ENCODE measurements at places on chromosomes 11 and 22.
A peak's percentile ranks its signal among the peaks of the same experiment; 100 is the strongest.

GRCh38 chr11:20670932-20671403 is 1.6 kb downstream of the NELL1 start:
- DNase-seq = no peak

DNA sequence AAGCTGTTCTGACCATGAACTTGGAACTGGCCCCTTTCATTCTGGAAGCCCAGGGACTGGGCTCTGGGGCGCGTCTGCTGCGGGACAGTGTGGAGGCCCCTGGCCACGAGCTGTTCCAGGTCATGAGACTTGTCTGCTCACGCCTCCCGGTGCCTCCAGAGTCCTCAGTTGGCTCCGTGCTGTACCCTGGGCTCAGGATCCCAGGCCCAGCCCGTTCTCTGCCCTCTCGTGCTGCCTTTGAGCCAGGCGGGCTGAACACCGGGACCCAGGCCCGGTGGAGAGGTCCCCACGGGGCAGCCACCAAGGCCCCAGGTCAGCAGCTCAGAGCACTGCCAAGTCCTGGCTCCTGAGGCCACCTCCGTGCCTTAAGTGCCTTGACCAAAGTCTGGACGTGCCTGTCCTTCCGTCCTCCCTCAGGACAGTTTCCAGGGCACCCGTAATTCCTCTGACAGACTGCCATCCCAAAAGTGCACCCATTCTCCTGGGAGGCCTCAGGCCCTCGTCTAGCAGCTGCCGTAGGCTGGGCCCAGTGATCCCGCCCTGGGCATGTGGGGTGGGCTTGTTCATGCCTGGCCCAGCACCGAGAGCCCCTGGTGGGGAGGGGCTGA is 36.3 kb upstream of the PPARA start:
- DNase-seq = no peak

- DNase-seq = no peak
Observed at GRCh38 chr11:96470521-96470920, 80.7 kb downstream of the JRKL start.

GRCh38 chr11:7673724-7674434 is 579 bp upstream of the CYB5R2 start:
- DNase-seq = no peak

DNA sequence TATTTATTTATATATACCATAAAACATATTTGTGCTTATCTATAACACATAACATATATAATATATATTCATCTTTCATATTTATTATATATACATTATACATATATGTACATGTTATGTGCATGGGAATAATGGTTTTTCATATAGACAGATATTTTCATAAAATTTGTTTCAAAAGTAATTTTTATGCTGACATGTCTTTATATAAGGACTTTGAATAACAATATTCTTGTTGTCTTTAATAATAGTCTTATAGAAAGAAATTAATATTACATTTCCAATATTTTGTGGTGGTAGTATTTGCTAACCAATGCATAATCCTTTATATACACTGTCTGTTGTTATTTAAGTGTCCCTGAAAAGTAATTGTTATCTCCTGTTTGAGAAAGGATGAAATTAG is 49.6 kb downstream of the GRM5 start:
- DNase-seq = no peak

- DNase-seq = no peak
Observed at GRCh38 chr11:17145972-17146371, 61.8 kb downstream of the PIK3C2A start.

- DNase-seq = no peak
Observed at GRCh38 chr11:121241343-121242211, 51.0 kb upstream of the SC5D start.

DNA sequence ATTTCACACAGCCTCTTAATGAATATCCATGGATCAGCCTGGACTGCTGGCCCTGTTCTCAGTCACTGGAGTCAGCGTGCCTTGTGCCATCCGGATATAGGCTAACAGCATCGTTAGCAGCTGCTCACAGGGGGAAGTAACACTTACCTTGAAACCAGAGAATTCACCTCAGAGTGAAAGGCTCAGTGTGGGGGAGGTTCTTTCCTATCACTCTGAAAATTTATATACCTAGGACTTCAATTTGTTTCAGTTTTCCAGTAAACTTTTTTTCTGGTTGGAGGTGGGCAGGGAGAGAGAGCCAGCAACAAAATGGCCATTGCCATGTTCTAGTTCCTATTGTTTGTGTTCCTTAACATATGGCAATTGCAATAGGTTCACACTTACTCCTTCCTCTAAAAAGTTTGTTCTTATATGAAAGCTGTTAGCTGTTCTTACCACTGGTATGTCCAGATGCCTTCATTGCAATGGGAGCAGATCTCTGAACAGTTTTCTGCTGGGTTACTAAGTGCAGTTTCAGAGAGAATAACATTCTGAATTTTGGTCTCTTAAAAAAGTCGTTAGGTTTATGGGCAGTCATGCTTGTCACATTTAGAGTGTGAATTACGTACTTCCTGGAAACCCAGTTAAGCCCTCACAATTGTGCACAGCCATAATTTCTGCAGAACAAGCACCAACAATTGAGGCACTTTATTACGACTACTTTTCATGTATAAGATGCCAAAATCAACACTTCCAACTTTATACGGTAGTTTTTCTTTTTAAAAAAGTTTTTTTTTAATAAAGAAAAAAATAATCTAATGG is 247.6 kb downstream of the CADM1 start:
- peak; percentile 1 for DNase-seq

DNA sequence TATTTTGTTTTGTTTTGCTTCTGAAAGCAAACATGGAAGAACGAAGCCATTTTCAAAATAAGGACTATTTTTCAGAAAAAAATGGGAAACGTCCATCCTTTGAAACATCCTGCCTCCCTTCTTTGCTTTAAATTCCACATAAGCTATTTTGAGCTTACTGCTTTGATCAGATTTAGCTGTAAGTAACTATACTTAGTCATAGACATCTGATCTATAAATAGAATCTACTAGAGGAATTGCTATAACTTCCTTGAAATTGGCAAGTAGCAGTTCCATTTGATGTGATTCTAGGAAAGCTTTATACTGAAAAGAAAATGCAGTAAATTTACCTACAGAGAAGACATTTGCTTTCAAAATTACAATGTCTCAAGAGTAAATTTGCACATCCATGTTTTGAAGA is 305.8 kb downstream of the TTC28 start:
- DNase-seq = no peak

GRCh38 chr11:111063726-111064517 is 181.6 kb upstream of the POU2AF2 start:
- DNase-seq = no peak

- DNase-seq = peak; percentile 34
Observed at GRCh38 chr11:117970400-117971024, 15.7 kb upstream of the IL10RA start.

- no peak for DNase-seq
Observed at GRCh38 chr22:32926600-32926999, 125.1 kb downstream of the TIMP3 start.

- no peak for DNase-seq
Observed at GRCh38 chr11:125433454-125434121, 62.5 kb downstream of the FEZ1 start.

DNA sequence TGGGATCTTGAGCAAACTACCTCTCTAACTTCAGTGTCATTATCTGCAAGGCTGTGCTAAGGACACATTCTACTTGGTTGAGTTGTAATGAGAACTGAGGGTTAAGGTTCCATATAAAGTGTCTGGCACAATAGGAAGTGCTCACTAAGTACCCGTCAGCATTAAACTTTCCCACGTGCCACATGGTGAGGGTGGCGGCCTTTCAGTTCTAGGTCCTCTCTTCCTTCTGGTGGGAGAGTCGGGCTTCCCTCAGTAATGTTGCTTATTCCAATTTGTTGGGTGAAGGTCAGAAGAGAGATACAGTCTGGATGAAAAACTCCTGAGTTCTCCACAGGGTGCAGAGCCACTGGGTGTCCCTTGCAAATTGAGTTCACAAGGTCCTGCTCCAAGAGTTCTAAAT is 4.6 kb upstream of the CD6 start:
- DNase-seq = no peak

- no peak for DNase-seq
Observed at GRCh38 chr11:123351375-123351774, 78.7 kb upstream of the GRAMD1B start.

DNA sequence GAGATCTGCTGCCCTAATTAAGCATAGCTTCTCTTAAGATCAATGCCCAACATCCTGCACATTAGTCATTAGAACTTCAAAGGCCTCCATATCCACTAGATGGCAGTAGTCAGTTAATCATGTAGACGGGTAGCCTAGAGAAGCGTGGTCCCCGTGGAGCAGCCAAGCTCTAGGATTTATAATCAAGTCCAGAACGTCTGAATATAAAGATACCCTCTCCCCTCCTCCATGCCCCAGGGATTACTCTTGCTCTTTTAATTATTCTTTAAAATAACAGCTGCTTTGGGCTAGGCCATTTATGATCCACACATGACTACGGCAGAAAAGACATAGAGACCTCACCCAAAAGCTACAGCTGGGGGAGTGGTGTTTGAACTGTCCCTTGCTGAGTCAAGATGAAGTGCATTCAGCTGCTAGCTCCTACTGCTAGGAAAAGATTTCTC is 327.6 kb upstream of the PLET1 start:
- peak; percentile 52 for DNase-seq

Measured in CD4-positive, alpha-beta memory T cell (primary cell).